ENCODE measurements at places on chromosomes 5 and 9.

- no peak for DNase-seq
These were observed 771.2 kb upstream of the DMAC1 start for GRCh38 chr9:8570776-8571175.

DNA sequence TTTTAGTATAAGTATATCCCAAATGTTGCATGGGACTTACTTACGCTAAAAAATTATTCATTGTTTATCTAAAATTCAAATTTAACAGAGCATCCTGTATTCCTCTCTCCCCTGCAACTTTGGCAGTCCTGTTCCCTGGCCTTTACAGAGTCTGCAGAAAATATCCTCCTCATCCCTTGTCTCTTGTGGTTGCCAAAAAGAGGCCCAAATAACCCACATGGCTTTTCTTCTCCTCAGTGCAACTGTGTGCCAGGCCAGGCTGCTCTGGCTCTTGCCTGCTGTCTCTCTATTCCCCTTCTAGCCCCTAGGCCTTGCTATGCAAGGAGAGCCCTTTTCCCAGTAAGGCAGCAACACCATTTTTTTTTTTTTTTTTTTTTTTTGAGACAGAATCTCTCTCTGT, 23.0 kb downstream of the ARHGEF37 start:
- DNase-seq = no peak

GRCh38 chr9:114860187-114860586, 54.3 kb upstream of the TNFSF15 start:
- DNase-seq = no peak

DNA sequence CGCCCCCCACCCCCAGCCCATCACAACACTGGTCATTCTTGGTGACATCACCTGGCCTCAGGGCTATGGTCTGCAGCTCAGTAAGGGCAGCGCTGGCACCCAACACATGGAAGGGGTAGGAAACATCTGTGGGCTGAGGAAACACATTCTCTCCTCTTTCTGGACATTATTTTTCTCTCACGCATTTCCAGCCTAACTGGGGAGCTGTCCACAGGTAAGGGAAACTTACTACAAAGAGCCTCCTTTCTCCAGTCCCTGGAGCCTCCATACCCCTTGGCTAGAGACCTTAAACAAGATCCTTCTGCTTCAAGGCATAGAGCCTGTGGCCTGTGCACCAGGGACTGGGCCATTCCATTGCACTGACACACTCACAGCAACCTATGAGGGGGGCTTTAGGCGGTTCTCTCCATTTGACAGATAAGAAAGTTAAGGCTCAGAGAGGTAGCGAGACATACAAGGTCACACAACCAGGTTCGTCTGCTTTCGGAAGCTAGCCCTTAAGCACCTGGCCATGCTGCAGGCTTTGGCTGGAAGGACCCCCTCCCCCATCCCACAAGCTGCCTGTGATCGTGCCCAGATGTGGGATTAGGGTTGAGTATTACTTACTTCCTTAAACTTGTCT, 40.7 kb downstream of the CXXC5 start:
- no peak for DNase-seq

- DNase-seq = no peak
These were observed 2.5 kb downstream of the EGFL7 start for GRCh38 chr9:136665111-136665703.

- no peak for DNase-seq
These were observed 21.7 kb upstream of the HMCN2 start for GRCh38 chr9:130243882-130244170.

- DNase-seq = no peak
These were observed 59.9 kb upstream of the CER1 start for GRCh38 chr9:14782286-14783051.

- DNase-seq = no peak
These were observed 485 bp upstream of the HABP4 start for GRCh38 chr9:96449523-96449844.

GRCh38 chr9:135582966-135583687, 21.6 kb downstream of the PAEP start:
- no peak for DNase-seq

GRCh38 chr9:70143394-70144130, 99.9 kb downstream of the MAMDC2 start:
- no peak for DNase-seq

DNA sequence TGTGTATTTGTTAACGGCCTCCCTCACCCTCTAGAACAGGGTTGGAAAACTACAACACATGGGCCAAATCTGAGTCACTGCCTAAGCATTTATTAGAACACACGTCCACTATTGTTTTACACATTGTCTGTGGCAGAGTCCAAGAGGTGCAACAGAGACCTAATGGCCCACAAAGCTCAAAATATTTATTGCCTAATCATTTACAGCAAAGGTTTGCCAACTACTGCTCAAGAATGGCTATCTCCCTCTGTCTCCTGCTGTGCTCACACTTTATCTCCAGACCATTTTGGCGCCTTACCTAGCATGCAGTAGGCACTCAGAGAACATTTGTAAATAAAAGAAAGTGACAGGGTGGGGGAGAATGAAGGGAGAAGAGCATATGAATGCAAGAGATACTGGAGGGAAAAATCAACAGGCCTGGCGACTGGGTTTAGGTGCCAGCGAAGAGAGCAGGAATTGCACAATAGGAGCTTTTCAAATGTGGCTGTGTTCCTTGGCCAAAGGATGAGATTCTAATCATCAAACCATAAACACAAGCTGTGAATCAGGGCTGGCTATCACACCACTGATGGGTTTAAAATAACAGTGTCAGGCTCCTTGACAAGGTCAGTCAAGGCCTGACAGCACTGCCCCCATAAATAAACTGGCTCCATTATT, 80.3 kb downstream of the EPB41L4A start:
- DNase-seq = no peak

- no peak for DNase-seq
These were observed 29.6 kb upstream of the PITX1 start for GRCh38 chr5:135063511-135064234.

DNA sequence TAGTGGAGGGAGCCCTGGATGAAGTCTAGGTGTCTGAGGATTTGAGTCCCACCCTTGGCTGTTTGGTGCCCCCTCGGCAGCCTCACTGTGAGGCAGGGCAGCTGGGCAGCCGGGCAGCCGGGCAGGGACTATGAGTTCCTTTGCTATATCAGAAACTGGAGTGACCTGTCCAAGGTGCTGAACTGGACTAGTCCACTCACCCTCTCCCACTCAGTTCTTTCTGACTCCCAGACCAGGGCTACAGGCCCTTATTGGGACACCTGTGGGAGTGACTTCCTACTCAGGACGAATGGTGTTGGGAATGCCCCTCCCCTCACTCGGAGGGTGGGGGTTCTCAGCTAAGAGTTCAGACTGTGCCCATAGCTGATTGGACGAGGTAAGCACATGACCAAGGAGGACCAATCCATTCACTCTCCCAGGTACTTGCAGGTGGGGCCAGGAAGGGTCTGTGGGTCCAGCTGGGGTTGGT, 34.1 kb upstream of the RAPGEF1 start:
- no peak for DNase-seq

DNA sequence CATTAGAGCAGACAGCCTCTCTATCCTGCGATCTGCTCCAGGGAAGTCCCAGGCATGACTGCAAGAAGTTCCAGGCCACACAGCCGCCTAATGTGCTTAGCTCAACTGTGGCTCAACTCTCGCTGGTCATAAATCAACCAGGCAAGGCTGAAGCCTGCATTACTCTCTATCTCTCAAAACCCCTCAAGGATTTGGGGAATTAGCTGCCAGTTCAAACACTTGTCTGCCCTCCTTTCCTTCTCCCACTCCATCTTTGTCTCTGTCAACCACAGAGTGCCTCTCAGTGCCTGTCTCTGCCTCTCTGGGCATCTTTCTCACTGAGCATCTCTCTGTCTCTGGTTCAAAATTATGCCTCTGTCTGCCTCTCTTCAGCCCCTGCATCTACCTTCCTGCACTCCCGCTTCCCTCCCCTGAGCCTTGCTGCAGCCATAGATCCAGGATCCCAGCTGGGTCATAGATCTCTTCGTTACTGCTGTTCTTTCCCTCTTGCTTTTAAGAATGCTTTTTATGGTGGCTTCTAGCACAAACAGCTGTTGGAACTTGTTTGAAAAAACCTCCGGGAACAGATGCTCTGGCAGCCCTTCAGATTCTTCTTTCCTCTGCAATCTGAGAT, 27.9 kb upstream of the GALNT10 start:
- DNase-seq = no peak

DNA sequence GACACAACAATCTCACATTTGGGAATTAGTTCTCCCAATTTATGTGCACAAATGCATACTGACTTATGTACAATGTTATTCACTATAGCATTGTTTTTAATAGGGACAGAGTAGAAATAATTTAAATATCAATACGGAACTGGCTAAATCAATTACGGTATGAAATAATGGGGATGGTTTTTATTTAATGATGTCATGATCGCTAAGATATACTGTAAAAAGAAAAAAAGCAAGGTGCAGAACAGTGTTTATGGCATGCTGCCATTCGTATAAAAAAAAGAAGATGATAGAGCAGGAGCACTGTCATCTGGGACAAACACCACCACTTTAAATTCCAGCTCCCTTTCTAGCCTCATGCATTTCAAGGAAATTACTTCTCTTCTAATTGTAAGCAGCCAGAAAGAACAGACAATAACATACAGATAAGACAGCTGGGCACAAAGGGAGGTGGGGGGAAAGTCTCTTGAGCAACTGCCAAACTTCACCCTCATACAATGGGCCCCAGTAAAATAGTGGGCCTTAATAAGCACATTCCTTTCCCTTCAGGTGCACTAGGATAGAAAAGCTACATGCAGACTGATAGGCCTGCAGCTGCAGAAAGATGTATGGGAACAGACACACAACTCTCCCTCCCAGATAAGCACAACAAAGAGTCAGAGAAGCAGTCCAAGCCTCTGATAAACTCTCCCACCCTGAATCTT, 8.4 kb downstream of the SREK1IP1 start:
- DNase-seq = no peak

GRCh38 chr5:103057208-103058130, 62.5 kb downstream of the GIN1 start:
- DNase-seq = no peak
